Amygdala (tissue), 56 donors: ENCODE measurements at places on chromosomes 5 and 9.

DNA sequence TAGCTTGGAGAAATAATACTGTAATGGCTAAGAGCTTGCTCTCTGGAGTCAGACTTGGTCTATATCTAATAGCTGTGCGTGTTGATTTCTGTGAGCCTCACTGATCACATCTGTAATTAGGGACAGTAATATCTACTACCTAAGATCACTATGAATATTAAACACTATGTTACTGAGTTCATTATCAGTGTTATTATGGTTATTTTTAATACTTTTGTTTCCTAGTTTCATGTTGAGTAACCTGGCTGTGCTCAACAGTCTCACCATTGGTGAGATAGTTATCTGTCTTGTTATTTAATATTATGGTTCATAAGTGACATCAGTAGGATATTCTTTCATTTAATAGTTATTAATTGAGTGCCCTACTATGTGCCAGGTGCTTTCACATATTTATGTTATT is 22.4 kb upstream of the CAVIN4 start:
- DNase-seq, result no peak

GRCh38 chr5:83322273-83322924 is 149.1 kb upstream of the VCAN start:
- DNase-seq, result no peak

- no peak for DNase-seq
Measured at GRCh38 chr5:129945774-129946270, 41.6 kb downstream of the CHSY3 start.

DNA sequence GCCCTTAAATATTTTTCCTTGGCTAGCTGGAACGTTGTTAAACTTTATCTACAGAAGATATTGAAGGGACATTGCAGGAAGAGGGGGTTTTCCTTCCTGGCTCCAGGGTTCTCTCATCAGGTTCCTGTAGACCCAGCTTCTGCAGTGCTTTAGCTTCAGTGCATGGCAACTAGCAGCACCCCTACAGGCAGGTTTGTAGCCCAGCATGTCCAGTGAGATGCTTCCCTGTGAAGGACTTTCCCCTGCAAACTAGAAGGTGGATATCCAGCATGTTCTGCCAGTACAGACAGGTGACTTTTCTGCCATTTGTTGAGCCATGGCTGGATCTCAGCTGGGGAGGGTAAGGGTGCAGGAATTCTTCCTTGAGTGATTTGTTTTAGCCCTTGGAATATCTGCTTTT is 10.4 kb downstream of the CCL28 start:
- no peak for DNase-seq

DNA sequence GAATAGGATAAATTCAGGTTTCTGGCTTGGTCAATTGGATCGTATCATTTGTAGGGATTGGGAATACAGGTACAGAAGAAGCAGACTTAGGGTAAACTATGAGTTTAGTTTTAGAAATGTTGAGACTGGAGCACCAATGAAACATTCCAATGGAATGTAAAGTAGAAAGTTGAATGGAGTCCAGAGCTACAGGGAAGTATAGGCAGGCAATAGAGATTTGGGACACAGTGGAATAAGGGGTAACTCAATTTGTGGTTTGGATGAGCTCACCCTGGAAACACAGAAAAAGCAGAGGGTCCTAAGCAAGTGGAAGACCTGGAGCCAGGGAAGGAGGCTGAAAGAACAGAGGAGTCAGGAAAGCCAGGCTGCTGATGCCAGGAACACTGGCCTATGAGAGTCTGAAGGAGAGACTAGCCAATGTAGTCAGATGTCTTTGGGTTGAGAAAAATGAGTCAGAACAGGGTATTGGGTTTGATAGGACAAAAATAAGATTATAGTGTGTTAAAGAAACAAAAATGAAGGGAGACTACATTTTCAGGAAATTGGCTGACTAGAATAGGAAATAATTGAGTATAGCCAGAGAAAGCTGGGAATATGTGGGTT is 72.8 kb downstream of the STARD4 start:
- no peak for DNase-seq

GRCh38 chr9:102700936-102701335 is 294.2 kb upstream of the CYLC2 start:
- no peak for DNase-seq

DNA sequence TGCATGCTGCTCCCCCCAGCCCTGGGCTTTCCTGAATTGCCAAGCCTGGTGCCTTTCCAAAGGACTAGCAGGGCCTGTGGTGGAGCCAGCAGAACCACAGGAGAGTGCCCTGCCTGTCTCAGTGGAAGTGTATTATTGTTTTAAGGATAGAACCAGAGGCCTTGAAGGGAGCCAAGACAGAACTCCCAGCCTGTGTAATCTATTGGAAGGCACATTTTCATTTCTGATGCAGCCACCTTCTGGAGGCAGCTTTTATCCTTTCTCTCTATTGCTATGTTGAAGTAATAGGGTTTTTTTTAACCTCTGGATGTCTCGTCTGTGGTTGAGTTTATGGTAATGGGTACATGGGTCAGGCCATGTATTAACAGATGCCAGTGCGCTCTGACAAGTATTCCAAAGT is 29.3 kb downstream of the RNF44 start:
- DNase-seq, result no peak

GRCh38 chr9:134993996-134994720 is 76.4 kb upstream of the FCN1 start:
- no peak for DNase-seq

DNA sequence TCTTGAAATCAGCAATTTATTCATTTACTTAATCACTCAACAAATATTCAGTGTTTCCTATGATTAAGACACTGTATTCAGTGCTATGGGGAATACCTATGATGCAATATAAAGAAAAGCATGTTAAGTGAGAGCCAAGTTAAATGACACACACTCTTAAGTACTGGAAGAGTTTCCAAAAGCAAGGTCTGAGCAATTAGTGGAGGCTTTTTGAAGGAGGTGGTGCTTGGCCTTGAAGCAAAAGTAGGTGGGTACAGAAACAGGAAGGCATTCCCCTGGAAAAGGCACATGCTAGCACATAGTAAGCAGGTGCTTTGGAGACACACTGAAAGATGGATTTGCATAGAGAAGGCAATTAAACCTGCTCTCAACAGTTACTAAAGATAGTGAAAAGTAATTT is 4.0 kb downstream of the TSLP start:
- no peak for DNase-seq

DNA sequence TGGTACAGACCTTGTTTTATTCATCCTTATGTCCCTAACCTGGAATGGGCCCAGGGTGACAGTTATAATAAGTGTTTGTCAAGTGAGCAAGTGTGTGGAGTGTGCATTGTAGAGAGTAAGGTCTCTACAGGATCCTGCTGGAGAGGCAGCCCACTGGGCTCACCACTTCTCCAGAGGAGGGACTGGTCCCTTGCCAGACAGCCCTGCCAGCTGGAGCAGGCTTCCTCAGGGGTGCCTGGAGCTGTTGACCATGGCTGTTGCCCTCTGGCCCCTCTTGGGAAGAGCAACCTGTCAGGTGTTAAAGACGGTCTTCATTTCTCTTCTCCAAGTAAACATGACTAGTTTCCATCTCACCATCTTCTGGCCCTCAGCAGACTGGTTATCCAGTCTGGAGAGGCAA is 20.0 kb downstream of the IRF1 start:
- DNase-seq, result no peak

DNA sequence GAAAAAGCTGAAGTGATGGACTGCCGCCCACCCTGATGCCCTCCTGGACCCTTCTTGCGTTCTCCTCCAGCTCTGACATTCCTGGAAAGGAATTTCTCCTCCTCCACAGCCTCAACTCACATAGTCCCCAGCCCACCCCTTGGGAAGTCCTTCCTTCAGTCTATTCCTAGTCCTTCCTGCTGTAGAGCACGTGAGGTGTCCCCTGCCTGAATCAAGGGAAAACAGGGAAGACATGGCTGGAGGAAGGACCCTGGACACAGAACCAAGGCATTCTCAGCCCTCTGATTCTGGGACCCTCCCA is 3.7 kb downstream of the ARID3C start:
- no peak for DNase-seq

GRCh38 chr5:1445313-1445688 is at the start of gene SLC6A3:
SLC6A3 (minus strand) TSS chr5:1445440; CDS start chr5:1443197, 2,243 bp downstream.
- DNase-seq, result no peak

GRCh38 chr9:75937521-75938258 is 47.2 kb downstream of the PCSK5 start:
- DNase-seq, result no peak

- DNase-seq, result peak; percentile 61
Measured at GRCh38 chr9:35726931-35727330, 5.1 kb downstream of the TLN1 start.

- no peak for DNase-seq
Measured at GRCh38 chr9:36129139-36129538, 7.4 kb upstream of the GLIPR2 start.

DNA sequence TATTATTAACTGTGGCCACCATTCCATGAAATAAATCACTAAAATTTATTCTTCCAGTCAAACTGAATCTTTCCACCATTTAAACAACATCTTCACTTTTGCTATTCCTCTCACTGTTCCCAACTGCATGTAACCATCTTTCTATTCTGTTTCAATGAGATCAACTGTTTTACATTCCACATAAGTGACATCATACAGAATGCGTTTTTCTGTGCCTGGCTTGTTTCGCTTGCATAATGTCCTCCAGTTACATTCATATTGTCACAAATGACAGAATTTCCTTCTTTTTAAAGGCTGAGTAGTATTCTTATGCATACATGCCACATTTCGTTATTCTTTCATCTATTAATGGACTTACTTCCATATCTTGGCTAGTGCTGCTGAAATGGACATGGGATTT is 738.2 kb downstream of the SEMA5A start:
- no peak for DNase-seq

- peak; percentile 50 for DNase-seq
Measured at GRCh38 chr9:99451112-99451606, 229.1 kb downstream of the SEC61B start.
